ENCODE measurements at places on chromosomes 4 and X.

DNA sequence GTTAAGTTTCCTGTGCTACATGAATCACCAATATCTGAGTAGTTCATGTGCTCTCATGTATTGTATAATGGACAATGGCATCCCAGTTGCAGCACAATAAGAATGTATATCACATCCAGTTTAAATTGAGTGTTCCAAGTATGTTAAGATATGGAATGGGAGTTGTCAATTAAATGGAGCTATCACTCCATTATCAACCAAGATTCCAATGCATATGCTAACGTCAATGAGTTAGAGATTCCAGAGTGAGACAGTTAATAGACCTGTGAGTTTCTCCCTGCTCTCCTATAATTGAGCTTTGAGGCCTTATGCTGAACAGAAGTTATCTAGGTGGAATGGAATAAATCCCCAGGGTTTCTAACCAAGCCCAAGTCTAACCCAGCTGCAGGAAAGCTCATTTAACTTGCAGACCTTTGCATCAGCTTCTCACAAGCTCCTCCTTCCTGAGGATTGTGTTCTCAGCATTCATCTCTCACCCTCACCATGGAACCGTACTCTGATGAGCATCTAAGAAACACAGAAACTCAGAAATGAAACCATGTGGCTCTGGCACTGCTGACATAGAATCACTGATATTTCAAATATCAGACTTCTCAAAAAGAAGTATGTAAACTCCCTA is 84.8 kb downstream of the TIGD2 start:
- DNase-seq = no peak

DNA sequence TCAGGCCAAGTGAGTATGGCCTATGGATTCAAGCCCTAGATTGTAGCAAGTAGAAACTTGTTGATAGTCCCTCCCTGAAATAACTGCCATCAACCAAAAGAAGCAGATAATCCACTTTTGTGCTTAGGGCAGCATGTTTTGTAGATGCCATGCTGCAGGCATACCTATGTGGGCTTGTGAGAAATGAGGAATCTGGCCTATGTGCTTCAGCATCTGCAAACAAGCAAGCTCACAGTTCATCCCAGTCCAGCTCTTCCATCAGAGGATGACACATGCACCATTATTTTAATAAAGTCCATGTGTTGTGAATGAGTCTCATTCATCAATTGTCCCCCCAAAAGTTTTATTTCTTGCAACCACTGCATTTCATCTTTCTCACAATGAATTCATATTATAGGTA is 421.9 kb upstream of the DIPK2B start:
- DNase-seq = no peak

DNA sequence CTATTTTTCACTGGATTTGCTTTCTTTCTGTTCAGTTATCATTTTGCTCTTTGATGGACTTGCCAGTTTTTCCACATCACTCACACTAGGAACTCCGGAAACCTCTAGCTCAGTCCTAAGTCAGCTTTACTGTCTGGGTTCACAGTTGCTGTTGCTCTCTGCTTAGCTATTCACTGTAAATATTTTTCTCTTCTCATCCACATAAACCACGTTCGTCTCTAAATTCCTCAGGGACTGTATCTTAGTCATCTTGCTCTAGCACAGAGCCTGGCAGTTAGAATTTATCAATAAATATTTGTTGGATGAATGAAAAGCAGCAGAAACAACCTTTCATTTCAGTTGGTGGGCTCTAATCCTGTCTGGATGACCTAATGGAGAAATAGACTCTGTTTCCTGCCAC is 119.4 kb upstream of the DMD start:
- DNase-seq = no peak

DNA sequence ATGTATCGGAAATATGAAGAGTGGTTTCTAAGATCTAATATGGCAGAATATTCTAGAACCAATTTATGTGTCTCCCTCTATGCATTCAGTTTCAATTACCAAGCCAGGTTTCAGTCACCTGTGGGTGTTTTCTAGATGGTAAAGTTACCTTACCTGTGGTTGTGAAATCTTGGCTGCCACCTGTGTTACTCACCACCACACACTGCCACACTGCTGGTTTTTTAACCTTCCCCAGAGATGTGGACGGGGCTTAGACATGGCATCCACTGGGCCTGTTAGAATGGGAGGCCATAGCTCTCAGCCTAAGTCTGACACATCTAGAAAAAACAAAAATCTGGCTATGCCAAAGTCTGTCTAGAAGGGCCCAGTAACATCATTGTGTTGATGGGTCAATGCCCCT is 896.5 kb upstream of the PABPC4L start:
- no peak for DNase-seq

- no peak for DNase-seq
These were observed 55.2 kb upstream of the TBC1D9 start for GRCh38 chr4:140811429-140811828.

DNA sequence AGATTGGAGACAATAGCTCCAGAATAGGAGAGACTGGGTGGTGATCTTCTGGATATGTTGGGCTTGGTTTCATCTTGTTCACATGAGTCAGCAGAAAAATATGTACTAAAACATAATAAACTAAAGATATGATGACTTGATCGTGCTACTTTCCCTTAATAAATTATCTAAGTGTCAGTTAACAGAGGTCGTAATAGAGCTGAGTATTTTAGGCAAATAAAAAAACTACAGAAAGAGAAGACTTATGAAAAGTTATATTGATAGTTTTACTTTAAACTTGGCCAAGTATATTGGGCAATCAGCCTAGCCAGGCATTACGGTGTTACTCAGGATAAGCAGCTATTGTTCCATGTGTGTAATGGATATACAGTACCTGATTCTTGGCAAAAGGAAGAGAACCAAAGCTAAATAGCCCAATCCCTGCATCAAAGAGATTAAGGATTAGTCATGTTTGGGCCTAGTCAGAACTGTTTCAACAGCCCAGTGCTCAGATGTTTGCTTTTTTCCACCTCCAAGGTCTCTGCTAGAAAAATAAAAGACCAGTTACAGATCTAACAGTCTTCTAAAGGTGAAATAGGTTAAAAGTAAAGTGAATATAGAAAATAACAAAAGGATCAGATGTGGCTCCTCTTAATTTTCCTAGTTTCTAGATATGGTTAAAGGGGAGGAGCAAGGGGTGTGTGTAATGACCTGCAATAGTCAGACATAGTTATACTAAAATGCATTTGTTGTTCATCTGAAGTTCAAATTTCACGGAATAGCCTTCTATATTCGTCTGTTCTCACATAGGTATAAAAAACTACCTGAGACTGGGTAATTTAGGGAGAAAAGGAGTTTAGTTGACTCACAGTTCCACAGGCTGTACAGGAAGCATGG is 262.6 kb downstream of the ADGRL3 start:
- DNase-seq = no peak

- no peak for DNase-seq
These were observed 94.6 kb downstream of the PPP3CA start for GRCh38 chr4:101252721-101253120.

DNA sequence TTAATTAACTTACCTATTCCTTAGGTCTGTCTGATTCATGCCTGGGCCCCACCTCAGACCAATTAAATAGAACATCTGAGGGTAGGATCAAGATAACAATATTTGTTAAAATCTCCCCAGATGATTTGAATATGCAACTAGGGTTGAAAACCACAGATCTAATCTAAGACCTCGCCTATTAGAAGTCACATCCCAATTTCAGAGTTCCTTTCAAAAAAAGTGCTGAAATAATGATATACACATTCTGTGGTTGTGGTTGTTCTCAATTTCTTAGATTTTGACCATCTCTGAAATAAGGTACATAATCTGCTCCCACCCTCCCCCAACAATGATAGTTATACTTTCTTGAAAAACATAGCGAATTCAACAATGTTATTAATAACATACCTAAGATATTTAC is 27.7 kb downstream of the NIPAL1 start:
- no peak for DNase-seq

DNA sequence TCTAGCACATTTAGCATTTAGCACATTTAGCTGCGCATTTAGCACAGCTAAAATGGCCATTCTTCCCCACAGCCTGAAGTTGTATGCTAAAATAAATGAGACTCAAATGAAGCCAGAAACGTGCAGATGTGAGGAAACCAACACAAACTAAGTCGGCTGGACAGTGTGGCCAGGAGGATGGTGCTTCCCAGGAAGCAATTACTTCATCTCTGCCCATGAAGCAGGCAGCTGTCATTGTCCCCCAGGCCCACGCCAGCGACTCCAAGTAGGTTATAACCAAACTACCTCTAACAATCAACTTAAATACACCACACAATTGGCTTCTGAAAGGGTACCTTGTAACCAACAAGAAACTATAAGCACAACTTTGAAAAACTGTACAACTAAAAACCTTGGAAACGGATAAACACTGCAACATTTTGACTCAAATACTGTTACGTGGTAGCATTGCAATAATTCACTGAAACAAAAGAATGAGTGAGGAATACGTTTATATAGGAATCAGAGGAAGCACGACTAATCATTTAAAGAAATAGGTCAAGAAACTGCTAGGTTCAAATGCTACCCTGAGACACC is 39.2 kb downstream of the AFAP1 start:
- no peak for DNase-seq

DNA sequence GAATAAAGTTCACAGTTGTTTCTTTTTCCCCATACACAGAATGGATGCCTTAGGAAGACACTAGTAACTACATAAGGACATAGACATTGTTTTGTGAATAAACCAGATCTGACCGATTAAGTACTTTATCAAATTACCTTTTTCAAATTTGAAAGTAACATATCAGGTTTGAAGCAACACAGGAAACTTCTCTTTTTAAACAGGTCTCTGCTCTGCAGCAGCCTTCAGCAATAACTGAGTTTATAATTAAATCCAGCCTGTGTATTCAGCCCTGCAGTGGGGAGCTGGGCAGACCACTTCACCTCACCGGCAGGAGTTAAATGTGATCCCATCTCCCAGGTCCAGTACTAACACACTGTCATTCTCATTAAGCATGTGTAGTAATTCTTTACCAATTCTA is 68.3 kb upstream of the ATOH1 start:
- DNase-seq = no peak

DNA sequence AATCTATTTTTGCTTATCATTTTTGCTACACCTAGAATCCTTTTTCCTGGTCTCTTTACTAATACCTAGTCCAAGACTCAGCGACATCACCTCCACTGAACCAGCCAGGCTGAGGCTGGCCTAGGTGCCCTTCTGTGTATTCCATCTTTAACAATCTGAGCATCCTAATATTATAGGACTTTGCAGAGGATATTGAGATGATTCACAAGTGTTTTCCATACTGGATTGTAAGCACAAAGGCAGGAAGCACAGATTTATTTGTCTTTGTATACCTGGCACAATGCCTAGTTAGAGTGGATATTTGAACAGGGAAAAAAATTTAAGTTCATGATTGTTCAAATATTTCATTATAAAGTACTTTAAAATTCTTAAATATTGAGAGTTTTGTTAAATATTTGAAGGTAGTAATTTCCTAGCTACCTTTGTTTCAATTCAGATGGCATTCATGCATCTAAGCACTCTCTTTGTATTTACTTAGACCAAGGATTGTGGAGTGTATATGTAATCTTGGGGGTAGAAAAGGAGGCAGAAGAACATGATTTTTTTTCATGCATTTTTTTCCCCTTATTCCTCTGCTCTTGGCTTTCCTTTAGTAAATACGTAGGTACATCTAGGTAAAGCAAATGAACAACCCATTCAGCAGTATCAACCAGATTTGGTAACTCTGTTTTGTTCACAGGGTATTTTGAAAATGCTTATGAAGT is 18.4 kb downstream of the SMARCA5 start:
- no peak for DNase-seq

DNA sequence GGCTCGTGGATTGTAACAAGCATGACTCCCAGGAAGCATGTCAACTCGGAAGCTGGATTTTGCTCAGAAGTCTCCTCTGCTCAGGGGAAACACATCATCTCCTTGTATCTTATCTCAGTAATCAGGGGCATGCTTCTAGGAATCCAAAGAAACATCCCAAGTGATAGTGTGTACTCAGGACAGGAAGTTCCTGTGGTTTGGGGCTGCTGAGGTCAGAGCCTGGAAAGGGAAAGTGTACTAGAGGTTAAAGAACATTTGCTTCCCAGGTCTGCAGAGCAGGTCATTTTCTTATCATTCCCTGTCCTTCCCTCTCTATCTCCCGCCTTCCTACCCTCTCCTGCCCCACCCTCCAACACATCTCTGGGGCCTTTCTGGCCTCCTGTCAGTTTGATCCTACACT is 38.8 kb downstream of the SLC34A2 start:
- DNase-seq = no peak

DNA sequence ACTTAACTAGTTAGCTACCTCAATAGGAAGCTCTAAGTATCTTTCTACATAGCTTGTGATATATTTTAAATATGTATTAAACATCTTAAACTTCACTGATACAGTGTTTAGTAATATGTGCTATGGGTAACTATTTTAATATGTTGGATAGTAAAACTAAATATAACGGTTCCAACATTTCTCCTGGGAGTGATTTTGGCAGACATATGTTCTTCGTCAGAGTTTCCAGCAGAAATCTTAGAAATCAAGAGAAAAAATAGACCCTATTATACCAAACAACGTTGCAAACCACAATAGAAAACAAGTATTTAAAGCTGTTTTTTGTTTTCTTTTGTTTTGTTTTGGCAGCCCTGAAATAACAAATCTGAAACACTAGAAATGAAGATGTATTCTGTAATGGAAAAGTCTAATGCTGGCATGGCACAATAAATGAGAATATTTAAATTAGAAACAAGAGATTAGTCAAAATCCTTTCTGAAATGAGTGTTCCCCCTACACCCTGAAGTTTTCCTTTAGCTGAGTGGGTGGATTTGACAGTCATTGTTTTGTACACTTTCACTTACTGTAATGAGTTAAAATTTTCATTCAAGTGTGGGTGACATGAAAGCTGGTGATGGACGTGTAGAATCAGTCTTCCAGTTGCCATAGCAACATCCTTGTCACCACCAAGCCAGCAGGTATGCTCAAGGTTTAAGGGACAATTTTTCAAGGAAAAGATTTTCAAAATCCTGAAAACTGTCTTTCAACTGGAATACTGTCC is 233.5 kb downstream of the SCFD2 start:
- no peak for DNase-seq

DNA sequence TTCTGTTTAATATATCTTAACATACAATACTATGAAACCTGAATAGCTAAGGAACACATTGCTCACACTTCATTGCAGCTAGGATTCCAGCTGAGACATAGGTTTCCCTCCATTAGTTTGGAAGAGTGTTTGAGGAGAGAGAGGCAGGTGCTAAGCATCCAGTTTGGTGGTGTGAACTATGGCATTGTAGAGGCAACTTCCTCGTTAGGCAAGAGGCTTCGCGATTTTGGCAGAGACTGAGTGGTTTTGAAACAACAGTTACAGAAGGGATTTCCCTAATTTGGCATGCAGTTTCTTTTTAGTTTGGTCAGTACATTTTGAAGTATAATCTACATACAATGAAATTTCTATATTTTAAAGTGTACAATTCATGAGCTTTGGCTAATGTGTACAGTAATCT is 117.1 kb upstream of the BMP3 start:
- no peak for DNase-seq

GRCh38 chrX:49242545-49243066 is 7.3 kb downstream of the CCDC22 start:
- DNase-seq = no peak

- DNase-seq = no peak
These were observed 29.0 kb downstream of the NOP14 start for GRCh38 chr4:2934077-2934812.

GRCh38 chr4:38069271-38069760 is 109.1 kb downstream of the PTTG2 start:
- no peak for DNase-seq

Data from NCI-H1930 (cell line).